ENCODE measurements at places on chromosomes 3 and 15. TPM values are rescaled to one million over a fixed set of nuclear protein-coding genes. Genes with fewer than 3 reads are reported as not detected.

The LNP1 gene
- total RNA-seq, result 2.0 TPM

The CLRN1 gene
- total RNA-seq, result not detected

The CEP19 gene
- 3.7 TPM for total RNA-seq

The NSUN3 gene
- total RNA-seq, result 20.4 TPM

DNA sequence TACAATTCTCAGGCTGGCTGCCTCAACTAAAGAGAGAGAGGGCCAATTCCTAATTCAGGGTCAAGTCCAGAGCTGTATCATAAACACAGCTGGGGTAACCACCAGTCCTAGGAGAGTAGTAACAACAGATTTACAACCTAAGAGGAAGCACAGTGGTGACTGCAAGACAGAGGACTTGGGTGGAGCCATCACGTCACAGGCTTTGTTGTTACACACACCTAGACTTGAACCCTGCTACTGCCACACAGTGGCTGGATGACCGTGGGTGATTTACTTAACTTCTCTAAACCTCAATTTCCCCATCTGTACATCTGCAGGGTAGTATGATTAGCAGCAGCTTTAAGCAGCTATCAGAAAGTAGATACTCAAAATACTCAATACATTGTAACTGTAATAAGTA, 78.6 kb downstream of the MYLK start:
- no peak for DNase-seq

GRCh38 chr15:67197364-67197695, 57.1 kb downstream of the AAGAB start:
- DNase-seq, result no peak

- no peak for DNase-seq
These were observed 2.5 kb downstream of the MAP3K13 start for GRCh38 chr3:185365291-185366073.

DNA sequence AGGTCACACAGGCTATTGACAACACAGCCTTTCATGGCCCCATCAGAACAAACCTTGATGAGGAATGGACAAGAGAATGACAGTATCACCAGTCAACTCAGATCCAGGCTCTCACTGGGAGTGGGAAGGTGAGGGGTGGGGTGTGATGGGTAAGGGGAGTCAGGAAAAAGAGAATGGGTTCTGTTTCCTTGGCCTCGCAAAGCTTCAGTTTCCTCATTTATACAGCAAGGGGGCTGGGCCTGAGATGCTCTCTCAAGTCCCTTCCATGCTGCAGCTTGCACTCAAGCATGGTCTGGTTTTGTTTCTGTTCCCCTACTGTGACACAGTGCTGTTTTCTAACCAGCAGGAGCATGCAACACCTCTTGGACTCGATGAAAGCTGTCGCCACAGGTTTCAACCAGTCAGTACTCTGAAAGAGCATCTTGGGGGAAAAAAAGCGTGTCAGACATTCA, 65.7 kb upstream of the IL12A start:
- no peak for DNase-seq

DNA sequence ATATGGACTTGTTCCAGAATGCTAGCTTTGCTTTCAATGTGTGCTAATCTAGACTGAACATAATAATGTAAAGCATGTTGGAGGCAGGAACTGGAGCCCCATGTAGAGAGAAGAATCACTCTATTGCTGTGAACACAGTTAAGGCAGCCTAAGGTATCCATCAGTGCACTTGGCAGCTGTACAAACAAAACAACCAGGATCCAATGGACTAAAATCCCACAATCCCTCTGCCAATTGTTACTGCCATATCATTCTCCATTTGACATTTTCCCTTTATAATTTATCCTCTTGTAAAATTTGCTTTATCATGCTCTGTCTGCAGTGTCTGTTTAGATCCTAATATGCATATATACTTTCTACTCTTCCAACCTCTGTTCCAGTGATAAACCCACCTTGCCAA, 756.8 kb upstream of the LMCD1 start:
- no peak for DNase-seq
